ENCODE measurements at places on chromosomes 13 and 19. TPM values are rescaled to one million over a fixed set of nuclear protein-coding genes. Genes with fewer than 3 reads are reported as not detected.

NLRP9 gene
- not detected for total RNA-seq

SIAH3 gene
- not detected for total RNA-seq

PEG3 gene
- total RNA-seq, result 13.2 TPM

C5AR1 gene
- total RNA-seq, result 135 TPM

CCDC8 gene
- 2.9 TPM for total RNA-seq

GNG7 gene
- total RNA-seq, result 1.7 TPM

MEIOSIN gene
- not detected for total RNA-seq

SPRED3 gene
- 2.2 TPM for total RNA-seq

SLC8A2 gene
- total RNA-seq, result not detected

SMIM44 gene
- total RNA-seq, result not detected

OR7A5 gene
- not detected for total RNA-seq

MCEMP1 gene
- total RNA-seq, result 9.1 TPM

PCDH20 gene
- 0.10 TPM for total RNA-seq

NRTN gene
- 0.42 TPM for total RNA-seq

CEACAM5 gene
- 0.35 TPM for total RNA-seq

TEAD2 gene
- total RNA-seq, result 48.3 TPM

S1PR5 gene
- 0.13 TPM for total RNA-seq

All from mesenteric fat pad (tissue), 1 donor.